KG1 (cell line): ENCODE measurements at places on chromosomes 5 and 9.

GRCh38 chr5:168796593-168797580 lies 217.7 kb upstream of the PANK3 start:
- DNase-seq = no peak

- DNase-seq = no peak
Measured at GRCh38 chr9:70494221-70494620, 79.8 kb upstream of the KLF9 start.

DNA sequence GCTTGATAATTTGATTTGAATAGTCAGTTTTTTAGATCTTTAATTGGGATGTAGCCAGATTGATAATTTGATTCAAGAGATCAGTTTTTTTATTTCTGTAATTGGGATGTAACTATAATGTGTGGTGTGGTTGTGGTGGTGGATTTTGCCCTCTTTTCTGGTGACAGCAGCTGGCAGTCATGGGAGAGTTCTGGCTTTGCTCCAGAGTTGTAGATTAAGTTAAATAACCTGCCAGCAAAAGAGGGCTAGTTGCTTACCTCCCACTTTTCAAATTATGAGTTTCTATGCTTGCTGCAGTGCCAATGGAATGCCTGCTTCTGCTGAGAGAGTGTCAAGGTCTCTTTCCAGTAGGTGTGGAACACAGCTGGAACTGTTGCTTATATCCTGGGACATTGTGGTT lies 315.1 kb downstream of the CCDC171 start:
- no peak for DNase-seq

DNA sequence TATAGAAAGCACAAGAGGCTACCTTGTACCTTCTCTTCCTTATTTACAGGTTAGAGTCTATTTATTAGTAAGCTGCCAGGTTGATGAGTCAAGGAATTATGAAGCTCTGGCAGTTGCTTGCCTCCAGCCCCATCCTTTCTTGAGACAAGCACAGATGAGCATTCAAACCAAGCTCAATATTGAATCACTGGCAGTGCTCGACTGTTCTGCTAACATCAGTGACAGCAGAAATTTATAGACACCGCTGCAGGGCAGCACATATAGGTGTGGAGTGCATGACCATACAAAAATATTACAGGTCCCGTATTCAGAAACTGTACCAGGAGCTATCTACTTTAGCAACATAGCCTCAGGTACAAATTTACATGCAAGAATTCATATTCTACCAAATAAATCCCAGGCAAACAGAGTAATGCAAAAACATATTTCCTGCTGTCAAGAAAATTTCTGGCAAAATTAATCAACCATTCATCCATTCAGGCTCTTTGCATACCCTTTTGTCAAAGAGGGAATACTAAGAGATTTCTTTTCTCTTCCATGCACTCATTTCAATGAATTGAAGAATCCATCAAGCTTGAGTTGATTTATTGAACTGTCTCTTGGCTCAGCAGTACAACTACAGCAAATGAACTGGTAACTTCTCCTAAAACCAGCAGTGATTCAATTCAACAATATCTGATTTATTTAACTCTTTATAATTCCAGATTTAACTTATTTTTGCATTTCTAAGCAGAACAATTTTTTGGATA lies 26.9 kb upstream of the PCA3 start:
- no peak for DNase-seq

DNA sequence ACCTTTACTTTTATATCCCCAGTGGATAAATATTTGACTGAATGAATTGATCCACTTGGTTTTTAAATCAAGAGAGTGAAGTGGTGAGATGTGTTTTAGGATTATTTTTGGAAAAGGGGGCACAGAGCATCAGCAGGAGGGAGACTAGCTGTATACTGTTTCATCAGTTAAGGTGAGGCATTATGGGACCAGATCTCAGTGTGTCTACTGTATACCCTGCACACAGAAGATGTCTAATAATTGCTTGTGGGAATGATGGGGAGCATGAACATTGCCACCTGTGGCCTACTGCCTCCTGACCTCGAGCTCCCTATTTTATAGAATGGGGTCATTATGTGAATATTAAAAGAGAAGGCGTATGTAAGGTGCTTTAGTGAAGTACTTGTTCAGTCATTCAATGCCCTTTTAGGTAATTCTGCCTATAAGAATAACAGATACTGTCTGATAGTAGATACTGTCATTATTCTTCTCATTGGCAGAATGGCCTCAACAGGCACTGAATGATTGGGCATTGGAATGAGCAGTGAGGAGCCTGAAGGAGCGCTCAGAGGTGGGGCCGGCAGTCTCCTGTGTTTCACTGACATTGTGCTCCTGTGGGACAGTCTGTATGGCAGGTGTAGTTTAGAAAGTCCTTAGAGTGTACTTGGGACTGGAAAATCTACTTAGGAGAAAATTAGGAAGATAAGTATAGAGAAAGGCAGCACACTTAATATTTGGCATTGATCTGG lies 47.4 kb upstream of the FAM120AOS start:
- DNase-seq = no peak

DNA sequence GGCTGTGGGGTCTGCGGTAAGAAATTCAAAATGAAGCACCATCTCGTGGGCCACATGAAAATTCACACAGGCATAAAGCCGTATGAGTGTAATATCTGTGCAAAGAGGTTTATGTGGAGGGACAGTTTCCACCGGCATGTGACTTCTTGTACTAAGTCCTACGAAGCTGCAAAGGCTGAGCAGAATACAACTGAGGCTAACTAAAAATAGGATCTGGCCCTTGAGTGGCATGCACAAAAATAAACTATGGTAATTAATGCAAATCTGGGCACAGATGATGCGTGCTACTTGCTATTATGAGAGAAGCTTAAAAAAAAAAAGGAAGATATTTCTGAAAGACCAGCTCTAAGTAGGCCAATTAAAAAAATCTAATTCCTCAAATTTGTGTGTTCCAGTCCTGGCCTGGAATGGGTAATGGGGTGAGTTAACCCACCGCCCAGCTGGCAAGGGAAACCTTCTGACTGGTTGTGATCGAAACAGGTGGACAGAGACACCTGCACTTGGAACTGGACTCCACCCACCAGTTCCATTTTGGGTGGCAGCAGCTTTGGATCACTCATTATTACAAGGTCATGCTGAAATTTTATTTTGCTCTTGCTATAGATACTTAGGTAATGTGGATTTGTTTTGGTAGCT lies 26.6 kb upstream of the ZBTB34 start:
- DNase-seq = no peak
